ENCODE measurements at places on chromosomes 6 and 20. TPM values are rescaled to one million over a fixed set of nuclear protein-coding genes. Genes with fewer than 3 reads are reported as not detected.

- H3K27ac ChIP-seq, result no peak overlapping the region
- no peak for DNase-seq
- peaks cover 21% of the 10 kb centered on the region for H3K4me1 ChIP-seq
Measured at GRCh38 chr6:144580039-144580438, 294.9 kb downstream of the UTRN start.

Gene RNF144B
- total RNA-seq, result 0.59 TPM

DNA sequence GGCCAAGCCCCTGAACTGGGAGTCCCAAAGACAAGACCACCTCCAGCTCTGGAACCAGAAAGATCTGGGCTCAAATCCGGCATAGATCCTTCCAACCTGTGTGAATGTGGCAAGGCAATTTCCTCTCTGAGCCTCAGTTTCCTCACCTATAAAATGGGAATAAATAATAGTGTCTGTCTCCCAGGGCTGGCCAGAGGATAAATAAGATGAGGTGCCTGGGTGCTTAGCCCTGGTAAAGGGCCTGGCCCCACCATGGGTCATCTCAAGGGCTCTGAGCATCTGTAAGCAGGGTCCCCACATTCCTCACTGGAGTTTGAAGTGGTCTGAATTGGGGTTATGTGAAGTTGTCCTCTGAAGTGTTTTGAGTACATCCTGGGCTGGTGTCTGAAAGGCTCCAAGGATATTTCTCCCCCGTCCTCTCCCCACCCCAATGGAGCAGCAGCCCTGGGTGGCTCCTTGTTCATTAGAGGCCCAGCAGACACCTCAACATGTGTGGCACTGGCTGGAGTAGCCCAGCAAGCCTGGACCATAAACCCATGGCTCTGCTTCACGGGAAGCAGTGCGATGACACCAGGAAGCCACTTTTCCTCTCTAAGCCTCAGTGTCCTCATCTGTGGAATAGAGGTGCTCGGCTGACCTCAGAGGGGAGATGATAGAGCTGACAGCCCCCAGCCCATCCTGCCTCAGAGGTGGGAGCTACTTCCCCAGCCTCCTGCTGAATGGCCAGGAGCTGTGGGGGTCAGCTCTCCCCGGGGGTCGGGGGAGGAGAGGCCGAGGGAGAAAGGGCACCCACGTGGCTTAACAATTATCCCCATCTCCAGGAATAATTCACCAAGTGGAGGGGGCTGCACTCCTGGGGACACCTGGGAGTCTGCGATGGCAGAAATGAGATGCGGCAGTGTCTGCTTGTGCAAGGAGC lies 48.0 kb downstream of the HNF4A start:
- H3K36me3 ChIP-seq, result no peaks in the 10 kb centered on the region
- H3K4me3 ChIP-seq, result no peak overlapping the region
- peaks cover 14% of the 10 kb centered on the region for H3K27me3 ChIP-seq
- no peaks in the 10 kb centered on the region for H3K4me1 ChIP-seq
- no peak overlapping the region for H3K27ac ChIP-seq
- no peak for DNase-seq

DNA sequence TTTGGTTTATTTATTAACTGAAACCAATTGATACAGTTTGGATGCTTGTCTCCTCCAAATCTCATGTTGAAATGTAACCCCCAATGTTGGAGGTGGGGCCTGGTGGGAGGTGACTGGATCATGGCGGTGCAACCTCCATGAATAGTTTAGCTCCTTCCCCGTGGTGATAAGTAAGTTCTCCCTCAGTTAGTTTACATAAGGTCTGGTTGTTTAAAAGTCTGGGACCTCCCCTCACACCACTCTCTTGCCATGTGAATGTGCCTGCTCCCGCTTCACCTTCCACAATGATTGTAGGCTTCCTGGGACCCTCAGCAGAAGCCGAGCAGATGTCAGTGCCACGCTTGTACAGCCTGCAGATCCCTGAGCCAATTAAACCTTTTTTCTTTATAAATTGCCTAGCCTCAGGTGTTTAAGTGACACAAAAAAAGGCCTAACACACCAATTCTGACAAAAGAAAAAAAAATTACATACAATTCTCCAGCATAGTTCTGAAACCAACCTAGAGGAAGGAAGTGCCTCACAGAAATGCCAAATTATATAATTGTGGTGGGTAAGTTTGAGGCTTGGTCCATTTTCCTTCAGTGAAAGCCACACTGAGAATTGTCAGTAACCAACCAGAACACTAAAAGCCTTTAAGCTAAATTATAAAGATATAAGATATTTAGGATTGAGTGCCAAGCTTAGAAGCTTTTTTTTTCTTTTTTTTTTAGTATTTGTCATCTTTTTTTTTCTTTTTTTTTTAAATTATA lies 15.0 kb downstream of the MAP7 start:
- no peaks in the 10 kb centered on the region for H3K36me3 ChIP-seq
- peaks cover 5% of the 10 kb centered on the region for H3K27me3 ChIP-seq
- no peak overlapping the region for H3K27ac ChIP-seq
- no peak overlapping the region for H3K4me3 ChIP-seq
- DNase-seq, result no peak

Gene OOEP
- not detected for total RNA-seq

DNA sequence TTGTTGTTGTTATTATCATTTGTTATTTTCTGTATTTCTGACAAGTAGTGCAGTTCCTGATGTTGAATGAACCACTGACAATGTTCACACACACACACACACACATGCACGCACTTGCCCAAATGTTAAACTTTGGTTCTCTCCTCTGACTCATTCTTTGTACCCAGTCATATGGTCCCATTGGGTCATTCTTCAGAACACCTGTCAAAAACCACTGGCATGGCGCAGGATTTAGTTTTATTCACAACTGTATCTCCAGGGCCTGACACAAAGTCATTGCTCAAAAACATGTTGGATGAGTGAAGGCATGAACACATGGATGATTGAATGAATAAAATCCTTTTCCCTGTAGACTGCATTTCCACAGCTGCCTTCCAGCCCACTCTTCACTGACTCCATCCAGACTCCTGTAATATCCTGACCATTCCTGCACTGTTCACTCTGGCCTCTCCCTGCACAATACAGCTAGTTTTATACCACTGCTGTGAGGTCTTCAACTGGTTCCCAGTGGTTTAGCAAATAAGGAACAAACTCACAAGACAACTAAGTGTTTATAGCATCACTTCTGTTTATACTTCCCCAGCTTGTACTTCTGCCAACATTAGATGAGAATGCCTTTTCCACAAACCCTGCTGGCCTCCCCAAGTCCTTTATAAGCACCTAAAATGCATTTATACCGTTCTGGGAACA lies 6.9 kb upstream of the CST11 start:
- H3K27ac ChIP-seq, result no peak overlapping the region
- H3K4me3 ChIP-seq, result no peak overlapping the region
- H3K27me3 ChIP-seq, result peaks cover 3% of the 10 kb centered on the region
- H3K4me1 ChIP-seq, result no peaks in the 10 kb centered on the region

GRCh38 chr6:137705160-137706082 lies 161.6 kb upstream of the TNFAIP3 start:
- H3K27me3 ChIP-seq, result no peaks in the 10 kb centered on the region
- H3K4me3 ChIP-seq, result no peak overlapping the region
- no peak overlapping the region for H3K27ac ChIP-seq
- H3K4me1 ChIP-seq, result peaks cover 34% of the 10 kb centered on the region

DNA sequence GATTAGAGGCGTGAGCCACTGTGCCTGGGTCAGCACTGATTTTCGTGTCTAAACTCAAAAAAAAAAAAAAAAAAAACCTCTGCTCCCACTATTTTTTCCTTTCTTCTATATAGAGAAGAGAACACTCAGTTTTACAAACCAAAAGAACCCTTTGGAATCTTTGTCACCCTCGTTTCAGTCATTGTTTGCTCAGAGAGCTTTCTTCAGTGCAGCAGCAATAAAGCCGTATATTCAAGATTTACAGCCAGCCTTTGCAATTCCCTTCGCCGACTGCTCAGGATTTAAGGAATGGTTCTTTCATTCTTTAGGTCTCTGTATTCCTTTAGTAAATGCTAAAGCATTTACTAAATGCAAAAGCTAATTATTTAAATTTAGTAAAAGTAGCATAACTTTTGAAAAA lies 20.1 kb downstream of the RIOK1 start:
- H3K27ac ChIP-seq, result no peak overlapping the region
- H3K27me3 ChIP-seq, result no peaks in the 10 kb centered on the region
- peaks cover 8% of the 10 kb centered on the region for H3K36me3 ChIP-seq
- DNase-seq, result no peak
- no peak overlapping the region for H3K4me3 ChIP-seq

DNA sequence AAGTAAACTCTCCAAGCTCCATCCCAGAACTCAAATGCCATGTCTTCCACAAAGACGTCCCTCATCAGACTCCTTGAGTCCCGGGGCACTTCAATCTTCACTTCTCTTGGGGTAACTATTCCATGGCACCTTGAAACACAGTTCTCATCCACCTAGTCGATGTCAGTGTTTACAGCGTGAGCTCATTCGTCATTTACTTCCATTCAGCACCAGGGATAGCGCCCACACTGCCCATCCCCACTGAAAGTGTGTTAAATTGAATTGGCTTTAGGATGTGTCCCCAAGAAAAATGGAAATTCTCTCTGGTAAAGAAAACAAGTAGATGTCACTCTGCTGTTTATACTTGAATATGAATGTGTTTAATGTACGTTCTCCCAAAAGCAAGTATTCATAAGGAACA lies 31.3 kb downstream of the KCNK15 start:
- no peaks in the 10 kb centered on the region for H3K36me3 ChIP-seq
- DNase-seq, result peak; percentile 41
- no peaks in the 10 kb centered on the region for H3K4me1 ChIP-seq
- H3K27me3 ChIP-seq, result peaks cover 22% of the 10 kb centered on the region
